NCI-H187 (cell line): ENCODE measurements at places on chromosomes 5 and 9.

DNA sequence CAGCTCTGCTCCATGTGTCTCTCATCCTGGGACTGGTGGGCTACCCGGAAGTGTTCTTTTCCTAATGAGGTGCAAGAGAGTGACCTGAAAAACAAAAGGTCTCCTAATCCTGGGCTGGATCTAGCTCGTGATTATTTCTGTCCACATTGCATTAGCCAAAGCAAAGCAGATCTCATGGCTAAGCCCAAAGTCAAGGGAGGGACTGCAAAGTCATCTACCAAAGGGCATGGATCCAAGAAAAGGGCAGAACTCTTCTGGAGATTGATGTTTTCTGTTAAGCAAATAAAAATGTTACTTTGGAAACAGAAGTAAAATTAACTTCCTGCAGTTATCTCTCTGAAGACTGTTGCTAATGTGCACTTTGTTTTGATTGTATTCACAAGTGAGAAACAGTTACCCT, 225.2 kb downstream of the CFAP90 start:
- DNase-seq: no peak

- no peak for DNase-seq
Observed at GRCh38 chr9:4855841-4856240, 63.1 kb downstream of the RCL1 start.

DNA sequence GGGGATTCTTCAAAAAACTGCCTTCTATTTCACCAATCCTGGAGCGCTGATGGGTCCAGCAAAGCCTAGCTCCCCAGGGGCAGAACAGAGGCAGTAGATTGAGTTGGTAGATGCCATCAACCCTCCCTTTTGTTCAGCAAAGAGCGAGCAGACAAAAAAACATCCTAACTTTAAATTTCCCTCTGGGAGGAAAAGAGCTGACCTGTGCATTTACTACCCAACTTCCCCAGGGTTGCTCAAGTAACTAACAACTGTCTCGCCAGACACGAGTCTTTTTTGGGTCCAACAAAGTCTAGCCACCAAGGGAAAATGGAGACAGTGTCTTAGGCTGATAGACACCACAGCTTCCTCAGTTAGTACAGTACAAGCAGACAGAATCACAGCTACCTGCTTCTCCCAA, 476.3 kb upstream of the GRIA1 start:
- DNase-seq: no peak

DNA sequence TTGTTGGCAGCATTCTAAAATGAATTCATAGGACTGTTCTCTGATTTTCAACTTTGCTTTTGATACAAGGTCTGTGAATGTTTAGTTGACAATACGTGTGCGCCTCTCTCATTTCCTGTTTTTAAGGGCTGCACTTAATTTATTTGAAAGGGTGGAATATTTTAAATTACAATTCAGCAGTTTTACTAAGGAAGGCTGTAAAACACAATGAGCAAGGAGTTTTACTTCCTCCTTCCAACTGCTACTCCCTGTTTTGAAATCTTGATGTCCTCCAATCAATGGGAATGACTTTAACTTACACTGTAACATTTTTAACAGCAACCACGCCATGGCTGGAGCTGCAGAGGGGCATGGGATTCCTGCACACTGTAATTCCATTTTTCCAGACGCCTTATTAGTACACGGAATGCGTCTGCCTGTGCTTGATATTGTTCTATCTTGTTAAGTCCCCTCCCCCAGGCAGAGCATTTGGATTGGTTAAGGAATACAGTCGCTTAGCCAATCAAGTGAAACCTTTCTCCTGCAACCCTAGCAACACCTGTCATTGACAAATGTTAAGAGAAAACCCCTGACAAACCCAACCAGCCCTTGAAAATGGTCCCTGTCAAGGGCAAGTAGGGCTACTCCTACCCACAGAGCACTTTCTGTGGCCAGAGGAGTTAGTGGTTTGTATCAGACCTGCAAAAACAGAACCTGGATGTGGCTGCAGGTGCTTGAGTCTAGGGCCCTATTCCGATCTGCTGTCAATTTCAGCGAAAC, 12.5 kb upstream of the ZSWIM6 start:
- DNase-seq: no peak

- DNase-seq: no peak
Observed at GRCh38 chr5:84327591-84327990, 57.1 kb downstream of the EDIL3 start.

- DNase-seq: no peak
Observed at GRCh38 chr5:181260720-181261319, at the start of gene TRIM52. Gene TRIM52 (minus strand): TSS chr5:181261143. CDS start chr5:181260813, 330 bp downstream.

DNA sequence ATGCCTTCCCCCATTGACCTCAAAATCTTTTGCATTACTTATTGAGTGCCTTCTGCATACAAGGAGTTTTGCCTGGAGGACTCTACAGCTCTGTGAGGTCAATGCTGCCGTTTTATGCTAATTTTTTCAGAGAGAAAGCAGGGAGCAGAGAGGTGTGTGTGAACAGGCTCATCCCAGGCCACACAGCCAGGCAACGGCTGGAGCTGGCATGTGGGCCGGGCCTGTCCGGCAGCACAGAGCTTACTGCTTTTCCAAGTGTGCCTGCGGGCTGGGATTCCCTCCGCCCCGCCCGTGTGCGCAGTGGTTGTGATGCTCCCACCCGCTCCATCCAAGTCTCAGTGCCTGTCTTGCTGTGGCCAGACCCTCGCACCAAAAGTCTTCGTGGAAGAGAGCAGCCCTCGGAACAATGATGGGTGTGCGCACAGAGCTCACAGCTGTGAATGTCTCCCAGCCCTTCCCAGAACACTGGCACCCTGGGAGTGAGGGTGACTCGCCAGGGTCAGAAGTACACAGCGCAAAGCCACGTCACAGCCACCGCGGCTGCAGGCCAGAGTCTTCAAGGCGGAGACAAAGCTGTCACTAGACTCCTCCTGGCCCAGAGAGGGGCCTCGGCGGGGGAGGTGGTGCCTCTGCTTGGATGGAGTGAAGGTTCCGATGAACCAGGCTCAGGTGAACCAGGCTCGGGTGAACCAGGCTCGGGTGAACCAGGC, 82.8 kb downstream of the COL5A1 start:
- DNase-seq: no peak

- DNase-seq: no peak
Observed at GRCh38 chr9:93317495-93318094, 133.7 kb downstream of the WNK2 start.

DNA sequence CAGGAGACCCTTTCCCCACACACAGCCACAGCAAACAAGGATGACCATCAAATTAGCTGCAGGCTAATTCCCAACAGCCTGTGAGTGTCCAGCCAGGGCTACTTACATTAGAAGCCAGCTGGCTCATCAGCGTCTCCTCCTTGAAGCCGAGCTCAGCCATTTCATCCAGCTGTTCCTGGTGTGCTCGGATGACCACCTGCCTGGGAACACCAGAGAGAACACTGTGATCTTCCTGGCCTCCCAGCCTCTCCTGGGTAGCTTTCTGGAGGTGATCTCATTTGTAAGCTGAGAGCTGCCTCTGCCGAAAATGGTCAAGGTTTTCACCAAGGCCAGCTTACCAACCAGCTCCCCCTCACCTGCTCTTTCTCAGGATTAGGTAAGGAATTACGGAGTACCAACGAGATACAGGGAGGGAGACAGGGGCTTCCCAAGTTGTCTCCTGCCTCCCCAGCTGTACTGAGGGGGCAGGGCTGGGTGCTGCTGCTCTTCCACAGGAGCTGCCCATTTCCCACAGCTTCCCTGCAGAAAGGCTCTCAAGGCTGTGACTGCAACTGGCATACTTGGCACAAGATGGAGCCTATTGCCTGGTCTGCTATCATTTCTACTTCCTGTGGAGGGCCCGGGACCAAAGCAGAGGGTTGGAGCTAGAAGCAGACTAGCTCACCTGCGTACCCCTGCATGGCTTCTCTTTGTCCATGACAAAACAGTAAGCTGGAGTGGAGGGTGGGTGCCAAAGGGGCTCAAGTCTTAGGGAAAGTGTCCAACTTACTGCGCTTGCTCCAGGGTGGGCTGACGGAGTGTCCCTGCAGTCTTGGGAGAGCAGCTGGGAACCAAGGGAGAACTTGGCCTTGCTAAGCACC, 73.9 kb downstream of the KIF24 start:
- DNase-seq: no peak

DNA sequence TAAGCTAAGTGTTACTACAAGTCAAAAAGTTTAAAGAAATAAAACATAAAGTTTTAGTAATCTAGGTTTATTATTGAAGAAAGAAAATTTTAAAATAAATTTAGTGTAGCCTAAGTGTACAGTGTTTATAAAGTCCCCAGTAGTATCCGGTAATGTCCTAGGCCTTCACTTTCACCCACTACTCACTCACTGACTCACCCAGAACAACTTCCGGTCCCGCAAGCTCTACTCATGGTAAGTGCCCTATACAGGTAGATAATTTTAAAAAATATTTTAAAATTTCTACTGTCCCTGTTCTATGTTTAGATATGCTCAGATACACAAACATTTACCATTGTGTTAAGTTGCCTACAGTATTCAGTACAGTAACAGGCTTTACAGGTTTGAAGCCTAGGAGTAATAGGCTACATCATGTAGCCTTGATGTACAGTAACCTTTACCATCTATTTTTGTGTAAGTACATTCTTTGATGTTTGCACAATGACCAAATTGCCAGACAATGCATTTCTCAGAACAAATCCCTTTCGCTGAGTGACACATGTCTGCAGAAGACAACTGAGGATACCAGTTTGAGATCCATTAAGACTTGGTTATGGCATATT, 253.6 kb downstream of the TRIM32 start:
- no peak for DNase-seq

- no peak for DNase-seq
Observed at GRCh38 chr9:133637451-133638055, 1.4 kb downstream of the DBH start.

DNA sequence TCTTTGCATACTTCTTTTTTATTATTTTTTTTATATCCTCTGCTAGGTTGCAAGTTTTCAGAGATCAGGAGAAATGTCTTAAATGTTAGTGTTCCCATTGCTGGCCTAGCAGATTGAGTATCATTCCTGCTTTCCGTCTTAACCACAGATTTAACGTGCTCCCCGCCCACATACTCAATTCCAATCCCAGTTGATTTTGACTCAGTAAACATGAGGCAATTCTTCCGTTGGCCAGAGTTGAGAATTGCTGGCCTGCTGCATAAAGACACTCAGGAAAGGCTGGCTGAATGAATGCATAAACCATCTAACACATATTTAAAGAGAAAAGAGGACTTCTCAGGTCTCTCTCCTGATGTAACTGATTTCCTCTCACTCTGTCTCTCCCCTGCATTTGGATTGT, 46.8 kb upstream of the PLPP6 start:
- DNase-seq: no peak

GRCh38 chr5:165031371-165031770, 1526.0 kb downstream of the MAT2B start:
- DNase-seq: no peak

DNA sequence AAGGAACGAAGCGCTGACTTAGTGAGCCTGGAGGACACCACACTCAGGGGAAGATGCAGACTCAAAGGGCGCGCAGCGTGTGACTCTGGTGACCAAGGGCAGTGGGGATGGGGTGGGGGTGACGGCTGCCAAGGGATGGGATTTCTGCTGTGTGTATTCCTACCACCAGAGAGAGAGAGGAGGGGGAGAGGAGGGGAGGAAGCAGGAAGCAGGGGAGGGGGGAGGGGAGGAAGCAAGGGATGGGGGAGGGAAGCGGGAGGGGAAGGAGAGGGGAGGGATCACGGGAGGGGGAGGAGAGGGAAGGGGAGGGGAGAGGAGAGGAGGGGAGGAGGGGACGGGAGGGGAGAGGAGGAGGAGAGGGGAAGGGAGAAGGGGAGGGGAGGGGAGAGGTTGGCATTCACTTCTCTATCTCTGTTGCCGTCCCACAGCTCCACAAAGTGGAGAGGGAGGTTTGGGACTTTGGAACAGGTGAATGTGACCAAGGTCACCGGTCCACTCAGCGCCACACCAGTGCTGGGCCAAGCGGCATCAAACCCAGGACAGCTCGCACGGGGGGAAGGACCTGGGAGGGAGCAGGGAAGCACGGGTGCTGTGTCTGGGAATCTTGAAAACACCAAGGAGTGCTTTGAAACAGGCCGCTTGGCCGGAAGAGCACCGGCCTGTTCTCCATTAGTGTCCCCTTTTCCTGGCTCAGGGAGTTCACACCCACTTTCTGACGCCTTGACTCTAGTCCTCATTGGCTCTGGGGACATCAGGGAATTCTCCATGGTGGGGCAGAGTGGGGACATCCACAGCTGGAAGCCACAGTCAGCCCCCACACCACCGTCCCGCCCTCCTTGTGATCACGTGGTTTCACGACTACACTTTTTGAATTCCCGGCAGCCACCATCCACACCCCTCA, 77.4 kb downstream of the VAV2 start:
- no peak for DNase-seq

- DNase-seq: no peak
Observed at GRCh38 chr9:16371306-16371705, 499.2 kb downstream of the BNC2 start.

- DNase-seq: no peak
Observed at GRCh38 chr5:134552301-134552700, 26.8 kb downstream of the JADE2 start.

GRCh38 chr5:36573438-36573837, 33.0 kb upstream of the SLC1A3 start:
- DNase-seq: no peak

GRCh38 chr9:92185681-92186080, 70.5 kb upstream of the SPTLC1 start:
- no peak for DNase-seq

- no peak for DNase-seq
Observed at GRCh38 chr9:16309469-16310271, 560.8 kb downstream of the BNC2 start.

DNA sequence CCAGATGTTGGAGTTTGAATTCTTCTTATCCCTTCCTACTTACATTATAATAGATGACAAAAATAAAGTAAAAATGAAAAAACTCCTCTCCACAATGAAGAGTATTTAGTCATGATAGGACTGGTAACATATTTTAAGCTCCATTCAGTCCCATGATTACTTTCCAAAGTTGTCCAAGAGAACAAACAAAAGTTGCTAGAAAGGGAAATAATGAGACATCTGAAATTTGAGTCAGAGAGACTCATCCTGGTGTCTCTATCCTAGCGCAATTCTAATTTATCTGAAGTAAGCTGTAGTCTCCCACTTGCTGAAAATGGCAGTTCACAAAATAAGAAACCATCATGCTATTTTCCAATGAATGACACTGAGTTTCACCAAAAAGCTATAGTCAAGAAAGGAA, 152.2 kb downstream of the BNC2 start:
- no peak for DNase-seq

DNA sequence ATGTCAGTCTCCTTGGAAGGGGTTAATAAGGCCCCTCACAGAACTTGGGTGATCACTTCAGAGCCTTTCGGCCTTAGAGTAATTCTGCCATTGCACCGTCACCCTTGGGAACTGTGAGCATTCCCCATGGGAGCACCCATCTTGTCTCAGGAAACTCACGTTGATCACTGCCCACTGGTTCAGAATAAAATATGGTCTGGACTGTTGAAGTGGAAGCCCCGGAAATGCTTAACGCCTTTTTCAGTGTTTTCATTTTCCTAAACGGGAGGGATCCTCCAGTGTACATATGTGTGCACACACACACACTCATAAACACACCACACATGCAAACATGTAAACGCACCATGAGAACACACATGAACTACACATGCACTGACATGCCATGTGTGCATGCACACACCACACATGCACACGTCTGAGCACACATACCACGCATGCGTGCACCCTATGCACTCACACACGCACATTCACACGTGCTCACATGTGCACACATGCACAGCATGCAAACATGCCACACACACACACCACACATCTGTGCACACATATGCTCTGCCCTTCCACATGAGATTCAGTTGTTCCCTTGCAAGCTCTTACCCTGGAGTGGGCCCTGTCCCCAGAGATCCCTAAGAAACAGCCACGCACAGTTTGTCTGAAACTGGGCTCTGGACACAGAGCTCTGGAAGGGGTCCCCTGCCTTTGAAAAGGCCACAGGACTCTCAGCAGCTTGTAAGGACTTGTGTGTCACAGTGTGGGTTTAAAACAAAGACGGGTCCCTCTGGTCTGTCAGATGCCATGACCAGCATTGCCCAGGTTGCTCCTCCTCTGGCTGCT, 17.0 kb downstream of the MRPL36 start:
- no peak for DNase-seq
